CD8-positive, alpha-beta memory T cell (primary cell): ENCODE measurements at places on chromosomes 3 and 15.

GRCh38 chr3:177837951-177838655 lies 640.8 kb upstream of the TBL1XR1 start:
- DNase-seq = no peak

GRCh38 chr3:187252311-187252710 lies 39.2 kb downstream of the MASP1 start:
- no peak for DNase-seq

DNA sequence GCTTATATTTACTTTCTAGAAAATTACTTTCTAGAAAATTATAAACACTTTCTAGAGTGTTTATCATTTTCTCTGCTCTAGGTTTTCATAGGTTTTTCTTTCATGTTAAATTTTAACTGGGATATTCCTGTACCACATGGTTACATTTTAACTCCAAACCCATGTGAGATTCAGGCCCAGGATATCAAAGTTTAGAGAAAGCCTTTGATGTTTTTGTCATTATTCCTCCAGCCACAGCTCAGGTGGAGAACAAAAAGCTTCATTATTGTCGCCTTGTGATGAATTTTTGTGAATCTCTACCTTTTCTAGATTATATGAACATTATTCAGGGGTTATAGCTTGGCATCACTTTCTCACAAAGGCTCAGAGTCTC lies 816.0 kb downstream of the SQOR start:
- no peak for DNase-seq

GRCh38 chr3:45017821-45018220 lies 8.3 kb upstream of the CLEC3B start:
- no peak for DNase-seq

DNA sequence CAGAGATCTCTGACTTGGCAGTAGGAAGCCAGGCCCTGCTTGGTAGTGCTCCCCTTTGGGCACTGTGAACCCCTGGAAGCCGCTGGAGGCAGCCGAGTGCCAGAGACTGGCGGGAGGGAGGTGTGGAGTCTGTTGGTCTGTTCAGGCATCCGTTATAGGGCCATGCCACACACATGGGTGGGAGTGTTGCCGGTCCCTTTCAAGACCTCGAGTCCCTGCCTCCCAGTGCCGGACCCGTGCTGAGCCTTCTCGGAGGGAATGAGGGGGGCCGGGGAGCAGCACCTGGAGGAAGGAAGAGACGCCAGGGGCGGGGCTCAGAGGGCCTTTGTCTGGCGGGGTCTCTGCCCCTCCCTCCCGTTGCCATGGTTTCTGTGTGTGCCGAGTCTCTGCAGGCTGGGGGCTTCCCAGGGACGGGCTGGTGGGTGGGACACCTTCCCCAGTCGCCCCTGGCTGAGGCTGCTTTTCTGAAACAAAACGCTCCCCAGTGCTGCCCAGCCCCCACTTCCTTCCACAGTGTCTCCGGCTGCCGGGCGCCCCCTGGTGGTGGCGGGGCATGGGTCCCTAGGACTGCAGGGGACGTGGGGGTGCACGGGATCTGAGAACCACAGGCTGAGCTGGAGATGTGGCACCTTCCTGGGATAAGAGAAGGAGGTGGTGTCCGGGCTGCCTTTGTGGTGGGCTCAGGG lies 10.0 kb downstream of the GNAI2 start:
- DNase-seq = peak; percentile 95

- DNase-seq = no peak
Observed at GRCh38 chr15:37891766-37892368, 42.6 kb upstream of the TMCO5A start.

DNA sequence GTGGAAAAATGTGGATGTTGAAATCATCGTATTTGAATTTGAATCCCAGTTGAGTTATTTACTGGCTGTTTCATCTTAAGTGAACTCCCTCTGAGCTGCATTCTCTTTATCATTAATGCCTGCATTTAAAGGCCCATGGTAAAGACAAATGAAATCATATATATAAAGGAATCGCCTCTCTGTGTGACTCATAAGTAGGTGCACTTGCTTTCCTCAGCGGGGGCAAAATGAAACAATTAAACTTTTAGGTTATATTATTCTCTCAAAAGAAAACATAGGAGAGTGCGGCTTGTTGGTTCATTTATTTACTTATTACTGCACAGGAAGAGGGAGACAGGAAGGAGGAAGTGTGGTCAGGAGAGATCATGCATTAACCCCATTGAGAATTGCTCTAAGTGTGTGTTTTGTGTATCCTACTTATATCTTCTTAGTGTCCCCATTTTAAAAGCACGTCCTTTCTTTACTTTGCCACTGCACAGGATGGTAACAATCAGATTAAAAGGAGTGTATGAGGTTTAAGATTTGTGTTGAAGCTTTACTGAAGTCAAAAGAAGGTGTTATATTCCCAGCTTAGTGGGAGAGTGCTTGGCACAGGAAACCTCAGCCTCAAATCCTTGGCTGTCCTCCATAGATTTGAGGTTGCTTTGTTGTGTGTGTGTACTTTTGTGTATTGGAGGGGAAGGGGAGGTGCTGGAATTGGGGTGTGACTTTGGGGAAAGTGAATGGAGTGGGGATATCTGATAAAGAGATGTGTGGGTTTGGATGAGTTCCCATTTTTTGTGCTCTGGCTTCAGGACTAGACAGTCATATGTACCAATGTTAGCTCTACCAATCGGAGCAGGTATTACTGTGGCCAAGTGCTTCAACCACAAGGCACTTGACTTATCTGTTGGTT lies 595.8 kb upstream of the NR2F2 start:
- no peak for DNase-seq

DNA sequence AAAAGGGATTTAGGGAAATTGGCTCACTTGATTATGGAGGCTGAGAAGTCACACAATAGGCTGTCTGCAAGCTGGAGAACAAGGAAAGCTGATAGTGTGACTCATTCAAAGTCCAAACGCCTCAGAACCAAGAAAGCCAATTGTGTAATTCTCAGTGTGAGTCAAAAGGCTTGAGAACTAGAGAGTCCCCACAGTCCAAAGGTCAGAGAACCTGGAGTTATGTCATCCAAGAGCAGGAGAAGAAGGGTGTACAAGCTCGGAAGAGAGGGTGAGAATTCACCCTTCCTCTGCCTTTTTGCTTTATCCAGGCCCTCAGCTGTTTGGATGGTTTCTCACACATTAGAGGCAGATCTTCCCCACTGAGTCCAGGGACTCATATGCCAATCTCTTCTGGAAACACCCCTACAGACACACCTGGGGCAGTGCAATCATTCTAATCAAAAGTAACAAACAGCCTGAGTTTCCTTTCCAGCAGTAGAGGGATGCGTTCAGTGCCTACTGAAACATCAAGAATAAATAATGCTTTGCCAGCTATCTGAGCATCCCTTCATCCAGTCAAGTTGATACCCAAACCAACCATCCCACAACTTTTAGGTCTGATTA lies 271.5 kb downstream of the SATB1 start:
- no peak for DNase-seq

- DNase-seq = no peak
Observed at GRCh38 chr15:77612958-77613601, 19.6 kb downstream of the LINGO1 start.

DNA sequence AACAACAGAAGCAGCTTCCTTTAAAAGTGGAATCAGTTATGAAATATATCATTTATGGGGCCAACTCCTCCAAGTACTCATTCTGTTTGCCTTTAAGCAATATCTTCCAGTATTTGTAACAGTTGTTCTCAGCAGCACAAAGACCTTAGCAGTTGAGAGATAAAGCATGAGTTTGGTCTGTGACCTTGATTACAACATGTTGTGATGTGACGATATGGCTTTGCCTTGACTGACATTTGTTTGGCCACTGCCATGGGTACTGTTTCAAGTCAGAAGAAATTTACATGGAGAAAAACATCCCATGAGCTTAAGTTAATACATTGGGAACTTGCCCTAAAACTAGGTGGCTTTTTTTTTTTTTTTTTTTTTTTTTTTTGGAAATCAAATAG lies 175.1 kb upstream of the KBTBD8 start:
- DNase-seq = no peak

- DNase-seq = no peak
Observed at GRCh38 chr3:197549261-197549885, 6.4 kb downstream of the BDH1 start.
